ENCODE measurements at places on chromosomes 2 and 18.

DNA sequence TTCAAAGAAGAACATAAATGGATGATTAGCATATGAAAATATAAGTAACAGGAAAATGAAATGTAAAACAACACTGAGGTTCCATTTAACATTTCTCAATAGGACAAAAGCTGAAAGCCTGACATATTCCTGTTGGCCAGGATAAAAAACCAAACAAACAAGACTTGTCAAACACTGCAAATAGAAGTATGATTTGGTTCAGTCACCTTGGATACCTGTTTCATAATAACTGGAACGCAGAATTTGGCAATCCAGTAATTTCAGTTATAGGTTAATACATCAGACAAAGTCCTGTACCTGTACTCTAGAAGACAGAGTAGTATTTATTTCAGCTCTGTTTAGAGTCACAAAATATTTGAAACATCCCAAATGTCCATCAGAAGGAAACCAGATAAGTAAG lies 16.5 kb upstream of the EVA1A start:
- DNase-seq = no peak

- DNase-seq = no peak
Observed at GRCh38 chr18:78639006-78639950, 340.3 kb upstream of the SALL3 start.

- DNase-seq = no peak
Observed at GRCh38 chr18:457140-457519, 43.4 kb downstream of the COLEC12 start.

DNA sequence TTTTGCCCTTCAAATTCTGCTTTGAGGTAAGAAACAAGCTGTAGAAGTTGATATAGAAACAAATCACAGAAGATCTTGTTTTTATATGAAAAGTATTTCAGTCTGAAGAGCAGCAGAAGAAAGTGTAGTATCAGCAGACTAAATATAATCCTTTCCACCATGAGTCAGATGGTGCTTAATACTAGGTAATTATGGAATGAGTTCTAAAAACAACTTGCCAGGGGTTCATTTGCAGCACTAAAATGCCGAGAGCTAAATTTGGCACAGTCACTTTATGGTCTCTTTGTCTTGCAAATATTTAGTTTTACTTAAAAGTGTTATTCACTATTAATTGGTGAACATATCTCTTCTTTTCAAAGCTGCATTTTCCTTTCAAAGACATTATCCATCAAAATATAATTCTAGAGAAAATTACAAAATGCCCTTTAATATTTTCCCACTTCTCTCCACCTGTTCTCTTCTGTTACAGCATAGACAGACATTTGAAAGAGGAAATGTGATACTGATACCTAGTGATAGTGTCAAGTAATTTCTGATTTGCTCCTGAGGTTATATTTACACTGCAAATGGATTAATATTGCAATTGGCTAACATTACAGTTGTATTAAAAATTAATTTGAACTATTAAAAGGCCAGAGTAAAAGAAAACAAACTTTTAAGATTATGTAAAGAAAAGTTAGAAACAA lies 5.3 kb downstream of the MYL1 start:
- no peak for DNase-seq

DNA sequence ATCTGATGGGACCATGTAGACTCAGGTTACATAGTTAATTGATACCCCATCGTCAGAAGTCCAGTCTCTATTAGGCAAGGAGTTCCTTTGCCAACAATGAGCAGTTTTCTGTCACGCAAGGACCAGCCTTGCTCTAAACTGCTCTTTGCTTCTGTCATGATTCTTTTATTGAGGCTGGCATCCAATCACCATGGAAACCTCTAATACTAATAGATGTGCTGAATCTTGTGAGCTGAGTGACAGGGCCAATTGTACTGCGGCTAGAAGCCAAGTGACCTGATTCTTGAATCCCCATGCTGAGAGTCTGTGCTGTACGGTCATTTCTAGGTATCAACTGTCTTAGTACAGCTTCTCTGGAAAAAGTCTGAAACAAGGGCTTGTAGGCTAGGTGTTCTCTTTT lies 395.6 kb downstream of the RND3 start:
- no peak for DNase-seq

- DNase-seq = no peak
Observed at GRCh38 chr18:79597176-79597830, 82.3 kb upstream of the CTDP1 start.

GRCh38 chr2:216498070-216498378 lies 620 bp upstream of the RPL37A start:
- no peak for DNase-seq

DNA sequence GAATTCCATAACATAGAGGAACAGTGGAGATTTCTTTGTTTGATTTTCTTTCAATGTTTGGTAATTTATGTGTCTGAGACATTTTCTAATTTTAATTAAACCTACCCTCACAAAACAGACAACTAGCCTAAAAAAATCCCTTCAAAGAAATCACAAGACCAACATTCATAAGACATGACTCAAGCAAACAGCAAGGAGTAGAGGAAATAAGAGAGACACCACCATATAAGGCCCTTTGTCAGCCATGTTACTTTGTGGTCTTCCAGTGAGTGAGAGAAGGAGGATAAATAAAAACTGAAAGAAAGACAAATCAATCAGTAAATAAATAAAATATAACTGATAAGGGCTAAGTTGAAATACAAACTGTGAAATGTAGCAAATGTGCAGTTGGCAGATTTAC lies 830.8 kb upstream of the SLC39A10 start:
- no peak for DNase-seq

- no peak for DNase-seq
Observed at GRCh38 chr2:28624793-28625701, 126.6 kb upstream of the PPP1CB start.

DNA sequence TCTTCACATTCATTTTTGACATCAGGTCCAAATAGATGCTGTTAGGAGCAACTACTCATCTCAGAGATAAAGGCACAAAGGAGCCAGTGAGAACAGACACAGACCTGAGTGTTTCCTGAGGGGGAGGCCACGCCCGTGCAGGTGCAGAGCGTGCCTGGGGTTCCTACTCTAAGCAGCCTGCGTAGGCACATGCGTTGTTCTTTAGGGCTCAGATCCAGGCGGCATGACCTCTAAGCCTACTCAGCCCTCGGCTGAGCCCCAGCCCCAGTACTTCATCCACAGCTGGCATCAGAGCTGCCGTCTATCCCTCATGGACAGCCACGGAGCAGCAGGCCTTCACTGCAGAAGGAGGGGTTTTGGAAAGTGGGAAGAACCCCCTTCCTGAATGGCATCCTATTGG lies 54.9 kb upstream of the PXDN start:
- no peak for DNase-seq

DNA sequence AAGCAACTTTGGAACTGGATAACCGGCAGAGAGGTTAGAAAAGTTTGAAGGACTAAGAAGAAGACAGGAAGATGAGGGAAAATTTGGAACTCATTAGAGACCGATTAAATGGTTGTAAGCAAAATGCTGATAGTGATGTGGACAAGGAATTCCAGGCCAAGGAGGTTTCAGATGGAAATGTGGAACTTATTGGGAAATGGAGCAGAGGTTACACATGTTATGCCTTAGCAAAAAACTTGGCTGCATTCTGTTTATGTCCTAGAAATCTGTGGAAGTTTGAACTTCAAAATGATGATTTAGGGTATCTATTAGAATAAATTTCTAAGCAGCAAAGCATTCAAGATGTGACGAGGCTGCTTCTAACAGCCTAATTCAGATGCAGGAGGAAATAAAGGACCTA lies 675.1 kb upstream of the SYT4 start:
- no peak for DNase-seq

Measured in H54 (cell line).